GM12891 (cell line): ENCODE measurements at places on chromosomes 1 and 21.

GRCh38 chr1:12244078-12244477 lies 14.2 kb downstream of the VPS13D start:
- DNase-seq = no peak

DNA sequence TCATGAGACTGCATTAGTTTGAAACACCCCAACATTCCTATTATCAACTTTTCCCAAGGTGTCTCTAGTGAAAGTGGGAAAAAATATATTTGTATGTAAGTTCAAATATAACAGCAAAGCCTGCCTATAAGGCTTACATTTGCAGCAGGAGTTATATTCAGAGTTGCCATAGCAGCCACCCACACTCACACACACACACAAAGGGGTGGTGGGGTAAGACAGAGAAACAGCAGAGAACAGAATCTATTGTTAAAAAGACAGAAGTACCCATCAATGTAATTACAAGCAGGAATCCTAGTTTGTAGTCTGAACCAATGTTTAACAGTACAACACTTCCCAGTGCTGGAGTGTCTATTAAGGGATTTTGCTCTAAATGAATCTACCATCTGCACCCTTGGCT lies 55.0 kb downstream of the PLPPR5 start:
- DNase-seq = no peak

GRCh38 chr1:97764991-97765390 lies 155.8 kb downstream of the DPYD start:
- DNase-seq = no peak

GRCh38 chr1:80624682-80625081 lies 1176.1 kb upstream of the ADGRL2 start:
- DNase-seq = no peak

DNA sequence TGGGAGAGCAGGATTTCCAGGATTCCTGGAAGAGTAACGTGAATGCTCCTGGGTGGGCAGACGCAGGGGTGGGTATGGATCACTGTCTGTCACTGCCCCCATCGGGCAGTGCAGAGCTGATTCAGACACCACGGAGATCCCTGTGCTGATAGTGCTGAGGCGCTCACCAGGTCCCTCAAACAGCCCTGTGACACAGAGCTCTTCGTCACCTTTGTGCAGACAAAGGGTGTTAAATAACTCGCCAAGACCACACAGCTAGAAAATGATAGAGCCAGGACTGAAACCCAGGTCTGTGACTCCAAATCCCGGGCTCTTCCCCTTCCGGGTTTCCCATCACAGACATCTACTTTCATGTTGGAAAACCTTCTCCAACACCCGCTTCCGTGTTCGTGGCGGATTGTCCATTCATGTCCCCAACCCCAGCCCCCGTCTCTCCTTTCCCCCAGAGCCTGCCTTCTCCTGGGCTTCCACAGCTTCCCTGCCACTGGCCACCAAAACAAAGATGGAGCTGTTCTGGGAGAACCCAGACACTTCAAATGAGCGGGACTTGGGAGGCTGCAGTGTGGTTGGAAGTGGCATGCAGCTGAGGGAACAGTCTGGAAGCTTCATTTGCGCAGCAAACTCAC lies 2.6 kb downstream of the EFHD2 start:
- no peak for DNase-seq

GRCh38 chr1:25766721-25767436 lies 33.1 kb upstream of the SELENON start:
- DNase-seq = no peak

- DNase-seq = no peak
Observed at GRCh38 chr1:160362168-160362957, 4.5 kb upstream of the NHLH1 start.

DNA sequence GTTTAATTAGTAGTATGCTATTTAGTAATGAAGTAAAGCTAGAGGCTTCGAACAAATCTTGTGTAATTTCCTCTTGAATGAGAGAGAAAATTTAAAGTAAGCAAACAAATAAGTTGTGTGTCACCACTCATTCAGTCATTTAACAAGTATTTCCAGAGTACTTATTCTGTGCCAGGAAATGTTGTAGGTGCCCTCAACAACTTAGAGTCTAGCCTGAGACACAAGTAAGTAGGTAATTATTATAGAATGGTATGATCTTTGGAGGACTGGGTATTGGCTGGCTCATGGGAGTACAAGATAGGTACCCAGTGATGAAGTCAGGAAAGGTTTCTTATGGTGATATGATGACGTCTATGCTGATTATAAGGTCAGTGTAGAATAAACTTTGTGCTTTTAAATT lies 17.4 kb upstream of the METTL18 start:
- no peak for DNase-seq

DNA sequence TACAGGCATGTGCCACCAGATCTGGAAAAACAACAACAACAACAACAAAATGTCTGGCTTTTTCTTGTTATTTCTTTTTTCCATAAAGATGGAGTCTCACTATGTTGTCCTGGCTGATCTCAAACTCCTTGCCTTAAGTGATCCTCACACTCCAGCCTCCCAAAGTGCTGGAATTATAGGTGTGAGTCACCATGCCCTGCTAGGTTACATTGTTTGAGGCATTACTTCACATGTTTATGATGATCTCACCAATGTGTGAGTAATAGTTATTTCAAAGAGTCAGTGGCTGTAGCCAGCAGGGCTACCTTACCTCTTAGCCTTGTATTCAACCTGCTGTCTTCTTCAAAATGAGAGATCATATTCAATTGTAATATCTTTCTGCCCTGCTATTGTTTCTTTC lies 445.7 kb downstream of the AMY1C start:
- DNase-seq = no peak

- DNase-seq = no peak
Observed at GRCh38 chr1:224198572-224198971, 15.5 kb downstream of the DEGS1 start.

DNA sequence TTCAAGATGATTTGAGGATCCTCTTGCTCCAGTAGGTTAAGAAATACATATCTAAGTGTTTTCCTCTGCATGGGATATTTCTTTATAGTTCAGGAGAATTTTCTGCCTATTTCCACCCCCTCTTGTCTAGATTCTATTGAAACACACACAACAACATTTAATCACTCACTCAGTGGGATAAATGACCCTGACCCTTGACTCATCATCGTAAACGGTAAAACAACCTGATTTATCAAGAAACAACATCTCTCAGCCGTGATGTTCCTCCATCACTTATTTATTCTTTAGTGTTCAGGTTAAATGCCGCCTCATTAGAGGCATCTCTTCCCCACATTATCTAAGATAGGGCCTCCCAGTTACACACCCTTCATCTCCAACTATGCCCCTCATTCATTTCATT lies 208.7 kb upstream of the FMN2 start:
- no peak for DNase-seq

DNA sequence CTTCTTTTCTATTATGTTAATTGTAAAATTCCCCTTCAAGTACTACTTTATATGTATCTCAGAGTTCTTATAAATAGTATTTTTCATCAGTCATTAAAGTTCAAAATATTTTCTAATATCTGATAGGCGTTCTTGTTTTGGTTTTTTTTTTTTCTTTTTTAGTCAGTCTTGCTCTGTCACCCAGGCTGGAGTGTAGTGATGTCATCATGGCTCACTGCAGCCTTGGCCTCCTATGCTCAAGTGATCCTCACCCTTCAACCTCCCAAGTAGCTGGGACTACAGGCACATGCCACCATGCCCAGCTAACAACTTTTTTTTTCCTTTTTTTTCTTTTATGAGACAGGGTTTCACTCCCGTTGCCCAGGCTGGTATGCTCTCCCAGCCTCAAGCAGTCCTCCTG lies 27.3 kb downstream of the AGMAT start:
- no peak for DNase-seq

DNA sequence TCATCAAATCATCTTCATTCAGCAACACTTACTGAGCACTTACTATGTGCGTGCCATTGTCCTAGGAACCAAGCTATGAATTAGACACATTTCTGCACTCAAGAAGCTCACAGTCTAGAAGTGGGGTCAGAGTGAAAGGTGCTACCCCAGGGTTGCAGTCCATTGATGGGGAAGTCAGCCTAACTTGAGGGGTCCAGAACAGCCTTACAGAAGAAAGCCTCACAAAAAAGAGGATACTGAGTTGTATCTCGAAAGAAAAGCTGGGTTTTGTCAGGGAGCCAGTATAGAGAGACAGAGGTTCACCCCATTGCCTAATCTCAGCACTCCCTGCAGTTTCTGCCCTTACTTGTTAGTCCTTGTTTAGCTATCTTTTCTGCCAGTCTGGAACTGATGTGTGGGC lies 153.1 kb upstream of the JUN start:
- DNase-seq = no peak

DNA sequence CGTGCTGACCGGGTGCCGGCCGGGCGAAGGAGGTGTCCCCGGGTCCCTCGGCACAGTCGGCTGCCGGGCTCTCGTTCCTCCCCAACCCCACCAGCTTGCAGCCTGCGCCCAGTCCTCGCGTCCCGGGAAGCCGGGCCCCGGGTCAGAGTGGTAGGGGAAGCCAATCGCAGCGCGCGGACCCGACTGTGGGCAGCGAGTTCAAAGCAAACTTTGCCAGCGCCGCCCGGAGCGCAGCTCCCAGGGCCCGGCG lies 328 bp downstream of the MYCL start:
- no peak for DNase-seq

DNA sequence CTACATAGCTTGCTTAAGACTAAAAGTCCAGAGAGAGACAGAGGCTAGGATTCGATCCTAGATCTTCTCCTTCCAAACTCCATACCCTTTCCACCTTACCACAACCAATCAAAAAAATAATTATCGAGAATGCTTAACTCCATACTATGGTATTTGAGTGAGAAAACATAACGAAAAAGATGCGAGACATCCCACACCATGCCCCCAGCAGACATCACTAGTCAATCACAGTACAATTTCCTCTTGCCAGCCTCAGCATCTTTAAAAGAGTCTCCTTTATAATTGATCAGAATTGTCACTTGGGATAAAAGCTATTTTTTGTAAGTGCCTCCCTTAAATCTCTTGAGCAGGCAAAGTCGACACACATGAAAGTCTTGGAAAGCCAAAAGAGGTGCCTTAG lies 875 bp downstream of the NCF2 start:
- no peak for DNase-seq

DNA sequence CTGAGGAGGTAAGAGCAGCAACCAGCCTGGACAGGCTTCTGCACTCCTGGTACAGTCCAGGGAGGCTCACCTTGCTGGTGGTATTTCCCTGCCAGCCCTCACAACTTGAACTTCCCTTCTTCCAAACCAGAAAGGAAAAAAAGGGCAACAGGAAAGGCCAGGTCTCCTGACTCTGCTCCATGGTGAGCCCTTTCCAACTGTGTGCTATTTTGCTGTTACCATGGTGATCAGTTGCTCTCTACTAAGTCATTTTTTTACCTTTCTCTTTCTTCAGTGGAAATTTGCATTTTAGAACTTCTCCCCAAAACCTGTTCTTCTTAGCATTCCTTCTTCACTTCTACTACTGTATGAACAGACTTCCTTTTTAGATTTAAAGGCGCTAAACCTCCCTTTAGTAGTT lies 164.3 kb downstream of the GRIK1 start:
- no peak for DNase-seq

GRCh38 chr1:47644212-47644573 lies 206.3 kb downstream of the FOXD2 start:
- DNase-seq = no peak

- DNase-seq = no peak
Observed at GRCh38 chr1:157147906-157148700, 9.9 kb upstream of the ETV3 start.

DNA sequence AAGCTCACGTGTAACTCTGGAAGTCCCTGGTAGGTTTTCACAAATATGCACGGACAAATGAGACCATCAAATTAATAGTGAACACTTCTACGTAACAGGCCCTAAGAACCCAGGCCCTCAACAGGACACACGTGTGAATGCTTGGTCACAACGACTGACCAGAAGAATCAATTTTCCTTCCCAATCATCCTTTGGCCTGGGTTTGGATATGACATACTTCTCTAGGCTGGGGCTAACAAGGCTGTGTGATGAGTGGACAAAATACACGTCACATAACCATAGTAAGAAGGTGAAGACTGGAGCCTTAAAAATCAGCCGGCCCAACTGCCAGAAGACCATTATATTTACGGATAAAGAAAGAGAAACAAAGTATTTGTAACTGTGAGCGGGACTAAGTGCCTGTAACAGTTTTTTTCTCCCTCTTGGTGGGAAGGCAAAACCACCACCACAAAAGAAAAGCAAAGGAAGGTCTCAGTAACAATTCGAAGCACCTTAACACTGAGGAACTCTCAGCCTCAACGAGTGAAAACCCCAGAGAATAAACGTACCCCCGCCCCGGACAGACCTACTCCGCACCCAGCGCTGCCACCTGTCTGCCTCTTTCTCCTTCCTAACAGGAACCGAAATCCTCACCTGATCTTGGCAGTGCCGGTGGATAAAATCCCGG lies 450 bp downstream of the SDE2 start:
- DNase-seq = no peak

GRCh38 chr1:109912873-109913272 lies 2.2 kb downstream of the CSF1 start:
- DNase-seq = no peak

- DNase-seq = no peak
Observed at GRCh38 chr1:156849151-156849496, 9.8 kb downstream of the INSRR start.

DNA sequence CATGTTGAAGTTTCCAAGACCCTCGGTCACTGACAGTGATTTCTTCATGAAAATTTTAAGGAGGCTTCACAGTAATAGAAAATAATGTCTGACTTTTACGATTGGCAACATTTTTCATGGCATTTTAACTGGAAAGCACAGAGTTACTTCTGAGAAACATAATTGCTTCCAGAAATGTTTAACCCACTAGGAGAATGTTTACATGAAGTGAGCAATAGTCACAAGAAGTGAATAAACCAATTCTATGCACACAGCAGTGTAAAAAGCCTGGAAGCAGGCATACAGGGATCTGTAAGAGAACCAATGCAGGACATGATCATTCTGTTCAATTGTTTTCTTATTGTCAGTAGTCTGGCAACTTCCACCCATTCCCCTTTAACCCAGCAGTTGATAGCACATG lies 316.2 kb upstream of the CXADR start:
- no peak for DNase-seq

DNA sequence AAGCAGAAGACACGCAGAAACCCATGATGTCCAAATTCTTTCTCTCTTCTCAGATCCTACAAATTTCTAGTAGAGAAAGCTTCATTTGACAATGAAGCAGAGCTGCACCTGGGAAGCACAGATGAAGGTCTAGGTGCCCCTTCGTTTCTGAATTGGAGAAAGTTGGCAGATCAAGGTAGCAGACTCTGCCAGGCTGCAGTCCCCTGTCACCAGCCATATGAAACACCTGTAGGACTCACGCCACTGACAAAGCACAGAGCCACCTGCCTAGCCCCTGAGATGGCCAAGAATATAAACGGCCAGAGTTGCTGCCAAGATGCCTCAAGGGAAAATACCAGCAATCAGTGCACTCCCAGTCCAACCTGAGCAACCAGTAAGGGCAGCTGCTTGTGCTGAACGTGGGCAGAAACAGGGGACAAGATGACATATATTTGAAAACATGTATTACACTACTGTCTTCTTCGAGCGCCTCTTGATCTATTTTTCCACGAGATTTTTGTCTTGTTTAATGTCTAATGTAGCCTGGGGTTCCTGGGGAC lies 20.6 kb upstream of the PLEKHA6 start:
- no peak for DNase-seq

- no peak for DNase-seq
Observed at GRCh38 chr21:16587141-16587581, 857.4 kb downstream of the USP25 start.
